ENCODE measurements at places on chromosomes 7 and 10.

GRCh38 chr7:127486654-127487053, 94.1 kb upstream of the ZNF800 start:
- DNase-seq, result no peak

DNA sequence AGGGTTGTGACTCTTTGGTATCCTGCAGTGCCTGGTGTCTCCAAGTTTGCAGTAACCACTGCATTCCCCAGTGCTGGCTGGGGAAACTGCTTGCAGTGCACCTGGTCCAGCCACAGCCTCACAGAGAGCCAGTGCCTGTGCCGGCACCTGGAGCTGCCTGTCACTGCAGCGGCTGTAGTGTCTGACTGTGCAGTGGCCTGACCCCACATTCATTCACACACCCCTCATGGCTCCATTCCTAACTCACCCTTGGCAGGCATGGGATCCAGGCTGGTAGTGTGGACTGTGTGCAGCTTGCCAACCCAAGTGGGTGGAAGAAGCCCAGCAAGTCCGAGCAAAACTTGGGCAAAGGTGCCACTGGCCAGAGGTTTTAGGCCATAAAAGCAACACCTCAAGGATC, 3.7 kb upstream of the CYP3A43 start:
- DNase-seq, result no peak

DNA sequence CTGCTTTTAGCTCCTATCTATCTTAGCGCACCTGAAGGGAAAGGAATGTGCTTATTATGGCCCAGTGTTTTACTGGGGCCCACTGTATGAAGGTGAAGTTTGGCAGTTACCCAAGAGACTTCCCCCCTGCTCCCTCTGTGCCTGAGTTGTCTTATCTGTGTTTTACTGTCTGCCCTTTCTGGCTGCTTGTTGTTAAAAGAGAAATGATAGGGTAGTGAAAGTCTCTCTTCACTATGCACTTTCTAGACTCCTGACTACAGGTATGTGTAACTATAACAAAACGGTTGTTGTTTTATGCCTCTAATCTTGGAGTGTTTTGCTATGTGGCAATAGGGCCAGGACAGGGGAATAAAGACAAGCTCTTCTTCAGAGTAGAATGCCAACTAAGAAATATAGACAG, 326.9 kb downstream of the KIF20B start:
- no peak for DNase-seq

DNA sequence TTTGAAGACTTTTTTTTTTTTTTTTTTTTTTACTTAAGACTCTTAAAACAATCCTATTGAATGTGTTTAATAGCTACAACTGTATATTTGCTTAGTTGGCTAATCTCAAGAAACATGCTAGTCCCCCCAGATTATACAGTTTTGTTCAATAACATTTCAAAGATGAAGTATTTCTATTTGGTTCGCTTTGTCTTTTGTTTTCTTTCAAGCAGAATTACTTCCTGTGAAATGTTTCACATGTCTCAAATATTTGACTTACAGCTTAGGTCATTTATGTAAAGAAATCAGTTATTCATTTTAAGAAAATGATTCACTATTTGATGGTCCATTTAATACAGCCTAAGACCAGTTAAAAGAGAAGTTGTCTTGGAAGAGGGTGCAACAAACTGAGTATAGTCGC, 12.8 kb upstream of the LAMB1 start:
- DNase-seq, result peak; percentile 27

DNA sequence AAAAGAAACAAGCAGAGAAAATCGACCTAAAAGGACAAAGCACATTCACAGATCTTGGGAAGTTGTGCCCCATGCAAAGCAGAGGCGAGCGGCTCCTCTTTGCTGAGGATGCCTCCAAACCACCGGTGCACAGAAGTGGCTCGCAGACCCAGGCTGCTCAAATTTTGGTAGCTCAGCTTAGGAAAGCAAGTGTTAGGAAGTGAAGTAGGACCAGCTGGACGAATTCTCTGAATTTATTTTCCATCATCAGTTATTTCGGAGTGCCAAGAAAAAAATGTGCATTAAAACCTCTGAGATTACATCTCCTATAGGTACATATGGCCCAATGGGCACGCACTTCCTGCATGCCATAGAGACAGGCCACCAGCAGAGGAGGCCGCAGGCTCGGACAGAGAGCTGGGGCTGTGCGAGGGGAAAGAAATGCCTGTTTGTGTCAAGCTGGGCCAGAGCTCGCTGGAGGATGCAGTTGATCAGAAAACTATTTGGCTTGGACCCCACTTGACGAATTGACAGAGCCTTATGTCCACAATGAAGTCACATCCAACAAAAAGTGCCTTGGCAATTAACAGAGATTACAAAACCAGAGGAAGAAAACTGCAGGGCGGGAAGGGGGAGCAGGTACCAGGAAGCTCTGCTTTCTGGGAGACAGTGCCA, 122.3 kb upstream of the LYZL2 start:
- peak; percentile 89 for DNase-seq

DNA sequence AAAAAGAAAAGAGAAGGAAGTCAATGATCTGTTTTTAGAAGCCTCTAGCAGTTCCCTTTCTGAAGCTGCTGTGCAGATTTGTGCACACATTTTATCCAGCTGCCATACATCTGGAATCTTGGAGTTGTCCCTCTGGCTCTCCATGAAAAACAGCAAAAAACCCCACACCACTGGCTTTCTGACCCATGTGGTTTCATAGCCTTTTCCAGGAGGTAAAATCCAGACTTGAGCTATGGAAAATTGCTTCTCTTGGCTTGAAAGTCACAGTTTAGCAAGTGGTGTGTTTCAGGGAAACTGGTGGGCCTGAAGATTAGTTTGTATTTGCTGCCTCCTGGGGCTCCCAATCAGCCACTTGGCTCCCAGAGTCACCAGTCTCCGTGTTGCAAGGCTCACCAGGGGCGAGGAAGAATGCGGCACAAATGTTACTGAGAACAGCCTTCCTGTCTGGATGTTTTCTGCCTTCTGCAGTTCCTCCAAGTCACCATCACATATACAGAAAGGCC, 50.1 kb upstream of the ADRB1 start:
- DNase-seq, result peak; percentile 56

GRCh38 chr7:126972571-126972970, 280.2 kb downstream of the GRM8 start:
- no peak for DNase-seq

DNA sequence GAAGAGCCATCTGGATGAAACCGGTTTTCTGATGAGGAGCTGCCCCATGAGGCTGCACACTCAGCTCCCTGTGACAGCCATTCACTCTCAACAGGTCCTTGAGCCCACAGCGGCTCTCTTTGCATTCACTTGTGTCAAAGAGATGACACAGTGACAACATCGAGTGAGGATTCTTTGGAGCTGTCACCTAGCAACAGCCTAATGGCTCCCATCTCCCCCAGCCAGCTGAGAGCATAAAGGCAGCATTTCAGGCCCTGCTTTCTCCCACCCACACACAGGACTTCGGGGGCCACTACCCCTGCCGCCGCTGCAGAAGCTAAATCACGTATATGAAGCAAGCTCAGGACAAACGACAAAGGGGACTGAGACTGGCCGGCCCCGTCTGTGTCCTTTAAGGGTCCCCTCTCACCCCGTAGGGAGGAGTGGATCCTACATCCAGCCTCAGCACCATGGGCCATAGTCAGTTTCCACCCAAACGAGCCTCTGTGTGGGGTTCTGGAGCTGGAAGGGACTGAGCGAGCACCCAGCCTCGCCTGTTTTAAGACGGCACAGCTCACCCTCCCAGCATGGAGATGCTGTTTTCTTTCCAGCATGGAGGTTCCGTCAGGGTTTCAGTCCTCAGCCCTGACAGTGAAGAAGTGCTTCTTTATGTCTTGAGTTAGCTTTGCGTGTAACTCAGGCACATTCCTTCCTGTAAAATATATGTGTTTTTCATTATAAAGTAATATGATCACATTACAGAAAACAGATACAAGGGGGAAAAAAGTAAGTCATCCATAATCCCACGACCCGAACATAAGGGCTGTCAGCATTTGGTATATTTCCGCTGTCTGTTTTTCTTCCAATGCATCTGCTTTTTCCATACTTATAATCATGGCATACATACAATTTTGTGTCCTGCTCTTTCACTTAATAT, 4.9 kb downstream of the CPA4 start:
- DNase-seq, result no peak

DNA sequence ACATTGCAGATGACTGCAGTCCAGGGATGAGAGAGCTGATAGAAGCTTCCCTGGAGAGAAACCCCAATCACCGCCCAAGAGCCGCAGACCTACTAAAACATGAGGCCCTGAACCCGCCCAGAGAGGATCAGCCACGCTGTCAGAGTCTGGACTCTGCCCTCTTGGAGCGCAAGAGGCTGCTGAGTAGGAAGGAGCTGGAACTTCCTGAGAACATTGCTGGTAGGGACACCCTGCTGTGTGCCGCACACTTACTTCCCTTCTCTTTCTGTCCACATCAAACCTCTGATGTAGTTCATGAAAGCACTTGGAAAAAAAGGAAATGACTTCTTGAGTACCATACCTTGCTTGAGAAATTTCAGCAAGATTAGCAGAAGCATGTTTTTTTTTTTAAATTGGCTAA, 25.3 kb downstream of the MAP3K8 start:
- no peak for DNase-seq

DNA sequence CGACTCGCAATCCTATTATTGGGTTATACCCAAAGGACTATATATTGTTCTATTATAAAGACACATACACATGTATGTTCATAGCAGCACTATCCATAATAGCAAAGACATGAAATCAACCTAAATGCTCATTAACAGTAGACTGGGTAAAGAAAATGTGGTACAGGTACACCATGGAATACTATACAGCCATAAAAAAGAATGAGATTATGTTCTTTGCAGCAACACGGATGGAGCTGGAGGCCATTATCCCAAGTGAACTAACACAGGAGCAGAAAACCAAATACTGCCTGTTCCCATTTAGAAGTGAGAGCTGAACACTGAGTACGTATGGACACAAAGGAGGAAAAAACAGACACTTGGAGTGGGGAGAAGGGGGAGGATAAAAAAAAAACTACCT, 536.8 kb upstream of the DPP6 start:
- DNase-seq, result no peak

GRCh38 chr10:52004342-52004949, 305.1 kb upstream of the CSTF2T start:
- peak; percentile 72 for DNase-seq

GRCh38 chr10:21043044-21043443, 145.9 kb upstream of the NEBL start:
- no peak for DNase-seq

DNA sequence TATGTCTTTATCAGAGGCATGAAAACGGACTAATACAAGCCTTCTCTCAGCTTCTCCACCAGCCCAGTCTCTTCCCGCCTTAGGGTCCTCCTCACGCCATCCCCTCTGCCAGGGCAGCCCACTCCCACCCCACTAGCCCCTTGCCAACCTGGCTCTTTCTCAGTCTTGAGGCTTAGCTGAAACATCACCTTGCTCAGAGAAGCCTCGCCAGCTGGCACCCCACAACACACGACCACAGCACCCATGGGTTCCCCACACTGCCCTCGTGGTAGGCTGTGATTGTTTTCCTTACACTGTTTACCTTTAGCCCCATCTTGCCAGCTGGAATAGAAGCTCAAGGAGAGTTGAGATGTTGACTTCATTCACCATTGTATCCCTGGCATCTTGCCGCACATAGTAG, 44.4 kb downstream of the GPAM start:
- DNase-seq, result no peak

DNA sequence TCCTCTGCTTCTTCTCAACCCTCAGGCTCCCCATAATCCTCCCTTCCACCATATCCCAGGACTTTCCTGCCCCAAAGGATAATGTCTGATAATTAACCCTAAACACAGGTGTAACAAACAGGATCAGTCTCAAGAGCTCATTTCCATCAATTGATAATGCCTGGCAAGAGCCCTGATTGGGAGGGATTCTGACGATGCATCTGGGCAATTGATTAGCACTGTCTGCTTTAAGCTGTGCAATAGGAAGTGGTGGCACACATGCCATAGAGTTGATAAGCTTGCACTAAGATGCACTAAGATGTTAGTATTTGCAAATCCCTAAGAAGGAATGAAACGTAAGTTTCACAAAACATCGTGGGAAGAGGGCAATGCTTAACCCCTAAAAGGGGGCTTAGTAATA, 27.4 kb upstream of the EGR2 start:
- DNase-seq, result no peak

- no peak for DNase-seq
Measured at GRCh38 chr10:7598771-7599170, 68.0 kb downstream of the ITIH5 start.

DNA sequence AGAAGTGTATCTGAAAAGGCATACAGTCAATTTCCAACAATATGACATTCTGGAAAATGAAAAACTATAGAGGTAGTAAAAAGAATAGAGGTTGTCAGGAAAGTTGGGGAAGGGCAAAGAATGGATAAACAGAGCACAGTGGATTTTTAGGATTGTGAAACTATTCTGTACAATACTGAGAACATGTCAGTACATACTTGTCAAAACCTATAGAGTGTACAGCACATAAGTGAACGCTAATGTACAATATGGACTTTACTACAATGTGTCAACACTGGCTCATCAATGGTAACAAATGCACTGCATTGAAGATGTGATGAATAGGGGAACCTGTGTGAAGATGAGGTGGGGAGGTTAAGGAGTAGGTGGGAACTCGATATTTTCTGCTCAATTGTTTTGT, 483.0 kb upstream of the PFKP start:
- DNase-seq, result no peak

GRCh38 chr10:127715782-127716378, 21.1 kb upstream of the FOXI2 start:
- DNase-seq, result peak; percentile 16

DNA sequence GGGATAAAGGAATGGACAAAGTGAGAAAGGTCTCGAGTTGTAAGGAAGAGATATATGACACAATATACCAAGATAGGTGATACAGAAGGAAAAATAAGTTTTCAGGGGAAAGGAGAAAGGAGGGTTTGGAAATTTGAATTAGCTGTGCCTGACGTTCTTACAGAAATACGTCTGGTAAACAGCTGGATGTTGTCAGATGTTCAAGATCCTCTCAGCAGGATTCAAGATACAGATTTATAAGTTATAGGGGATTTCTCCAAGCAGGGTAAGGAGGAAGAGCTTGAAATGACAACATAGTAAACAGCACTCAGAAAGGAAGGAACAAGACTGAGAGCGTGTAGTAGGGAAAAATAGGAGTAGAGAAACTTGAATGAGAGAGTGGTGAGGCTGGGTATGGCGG, 1184.1 kb downstream of the TYW1 start:
- DNase-seq, result no peak

DNA sequence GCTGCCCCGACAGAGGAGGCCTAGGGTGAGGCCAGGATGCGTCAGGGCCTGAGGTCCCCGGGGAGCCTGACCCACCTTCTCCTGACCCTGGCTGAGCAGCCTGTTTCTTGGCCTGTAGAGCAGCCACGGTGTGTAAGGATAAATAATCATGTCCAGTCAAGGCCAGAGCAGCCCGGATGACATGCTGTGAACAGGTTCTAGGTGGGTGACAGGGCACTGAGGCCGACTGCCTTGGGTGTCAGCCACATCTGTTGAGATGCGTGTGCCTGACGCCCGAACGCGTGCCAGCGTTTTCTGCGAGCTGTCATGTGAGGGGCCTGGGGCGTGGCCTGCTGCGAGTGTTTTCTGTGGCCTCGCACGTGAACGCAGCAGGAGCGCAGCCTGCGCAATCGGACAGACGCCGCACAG, 118.3 kb downstream of the FAM53B start:
- DNase-seq, result no peak

- no peak for DNase-seq
Measured at GRCh38 chr7:105887569-105888189, 11.3 kb upstream of the ATXN7L1 start.

GRCh38 chr7:80679921-80680907, 41.8 kb downstream of the CD36 start:
- no peak for DNase-seq
